ENCODE measurements at places on chromosomes 7 and 10.

DNA sequence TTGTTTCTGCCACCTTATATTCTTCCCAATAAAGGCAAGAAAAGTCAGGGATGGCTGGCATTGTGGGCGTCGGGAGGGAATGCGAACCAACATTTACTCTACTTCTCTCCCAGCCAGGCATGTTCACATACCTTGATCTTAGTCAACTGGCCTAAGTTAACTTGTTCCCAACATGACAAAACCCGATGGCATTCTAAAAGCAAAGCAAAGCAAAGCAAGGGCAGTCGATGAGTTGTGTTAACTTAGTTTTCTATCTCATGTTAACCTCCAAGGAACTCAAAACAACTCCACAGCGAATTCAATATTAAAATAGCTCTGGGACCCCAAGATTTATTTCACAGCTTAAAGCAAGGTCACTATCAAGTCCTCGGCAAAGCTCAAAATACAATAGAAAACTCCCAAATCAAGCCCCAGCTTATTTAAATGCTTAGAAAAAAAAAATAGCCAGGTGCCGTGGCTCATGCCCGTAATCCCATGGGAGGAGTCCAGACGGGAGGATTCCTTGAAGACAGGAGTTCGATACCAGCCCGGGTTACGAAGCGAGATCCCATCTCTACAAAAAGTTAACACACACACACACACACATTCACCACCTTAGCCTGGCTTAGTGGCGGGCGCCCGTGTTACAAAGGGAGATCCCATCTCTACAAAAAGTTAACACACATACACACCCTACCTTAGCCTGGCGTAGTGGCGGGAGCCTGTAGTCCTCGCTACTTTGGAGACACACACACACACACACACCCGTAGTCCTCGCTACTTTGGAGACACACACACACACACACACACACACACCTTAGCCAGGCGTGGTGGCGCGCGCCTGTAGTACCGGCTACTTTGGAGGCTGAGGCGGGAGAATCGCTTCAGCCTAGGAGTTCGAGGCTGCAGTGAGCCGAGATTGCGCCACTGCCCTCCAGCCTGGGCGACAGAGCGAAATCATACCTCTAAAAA is 901 bp upstream of the CCNY start:
- DNase-seq, result no peak

DNA sequence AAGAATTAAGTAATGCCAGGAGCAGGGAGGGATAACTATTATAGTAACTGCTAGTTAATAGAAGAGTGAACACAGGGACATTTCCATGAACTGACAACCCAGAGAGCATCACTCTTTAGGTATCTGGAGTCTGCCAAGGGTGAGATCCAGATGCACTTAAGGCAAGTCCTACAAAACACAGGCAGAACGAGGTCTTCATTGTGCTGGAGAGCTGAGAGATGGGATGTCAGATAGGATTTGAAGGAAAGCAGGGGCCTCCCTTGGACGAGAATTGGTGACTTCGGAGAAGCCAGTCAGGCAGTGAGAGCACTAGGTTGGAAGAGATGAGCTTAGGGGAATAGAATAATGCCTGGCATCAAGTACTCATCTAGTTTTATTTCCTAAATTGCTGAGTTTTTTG is 684.5 kb downstream of the GATA3 start:
- DNase-seq, result no peak

DNA sequence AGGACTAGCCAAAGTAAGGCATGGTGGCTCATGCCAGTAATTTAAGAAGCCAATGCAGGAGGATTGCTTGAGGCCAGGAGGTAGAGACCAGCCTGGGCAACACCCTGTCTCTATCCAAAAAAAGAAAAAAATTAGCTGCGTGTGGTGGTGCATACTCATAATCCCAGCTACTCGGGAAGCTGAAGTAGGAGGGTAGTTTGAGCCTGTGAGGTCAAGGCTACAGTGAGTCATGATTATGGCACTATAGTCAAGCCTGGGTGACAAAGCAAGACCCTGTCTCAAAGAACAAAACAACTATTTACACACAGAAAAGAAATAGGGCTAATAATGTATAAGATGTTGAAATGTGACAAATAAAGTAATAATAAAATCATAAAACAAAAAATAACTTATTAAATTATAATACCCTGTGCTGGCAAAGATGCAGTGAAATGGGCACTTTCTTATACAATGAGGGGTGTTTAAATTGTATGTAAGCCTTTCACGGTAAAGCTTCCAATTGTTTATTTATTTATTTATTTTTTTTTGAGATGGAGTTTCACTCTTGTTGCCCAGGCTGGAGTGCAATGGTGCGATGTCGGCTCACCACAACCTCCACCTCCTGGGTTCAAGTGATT is 175.2 kb downstream of the TPST1 start:
- DNase-seq, result peak; percentile 90

- DNase-seq, result peak; percentile 43
Measured at GRCh38 chr7:149742075-149742701, 31.2 kb downstream of the ZNF467 start.

DNA sequence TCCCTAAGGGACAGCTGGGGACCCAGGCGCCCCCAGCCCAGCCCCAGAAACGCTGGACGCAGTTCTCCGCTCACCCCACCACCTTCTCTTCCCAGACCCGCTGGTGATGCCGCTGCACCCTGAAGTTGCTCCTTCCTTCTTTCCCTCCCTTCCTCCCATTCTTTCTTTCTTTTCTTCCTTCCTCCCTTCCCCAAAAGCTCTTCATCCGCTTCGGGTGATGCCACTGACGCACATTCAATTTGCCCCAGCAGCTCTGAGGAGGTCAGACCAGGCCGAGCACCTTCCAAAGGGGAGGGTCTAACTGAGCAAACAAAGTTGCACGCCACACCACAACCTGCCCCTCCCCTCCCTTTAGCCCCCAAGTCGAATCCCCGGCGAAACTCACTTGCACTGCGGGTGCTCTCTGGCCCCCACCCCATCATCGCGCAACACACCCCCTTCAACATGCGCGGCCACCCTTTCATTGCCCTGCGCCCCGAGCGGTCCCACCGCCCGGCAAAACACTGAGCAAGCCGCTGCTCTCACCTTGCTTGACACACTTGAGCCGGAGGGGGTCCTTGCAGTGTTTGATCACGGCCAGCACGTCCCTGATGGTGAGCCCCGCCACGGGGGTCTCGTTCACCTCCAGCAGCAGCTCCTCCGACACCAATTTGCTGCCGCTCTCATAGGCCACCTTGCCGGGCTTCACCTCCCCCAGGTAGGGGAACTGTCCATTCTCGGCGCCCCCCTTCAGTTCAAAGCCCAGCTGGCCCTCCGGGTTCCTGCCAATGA is 787 bp downstream of the MAGI2 start:
- peak; percentile 33 for DNase-seq

- no peak for DNase-seq
Measured at GRCh38 chr10:120016906-120017305, 124.4 kb downstream of the SEC23IP start.

- no peak for DNase-seq
Measured at GRCh38 chr10:61285749-61286148, 167.4 kb downstream of the TMEM26 start.

DNA sequence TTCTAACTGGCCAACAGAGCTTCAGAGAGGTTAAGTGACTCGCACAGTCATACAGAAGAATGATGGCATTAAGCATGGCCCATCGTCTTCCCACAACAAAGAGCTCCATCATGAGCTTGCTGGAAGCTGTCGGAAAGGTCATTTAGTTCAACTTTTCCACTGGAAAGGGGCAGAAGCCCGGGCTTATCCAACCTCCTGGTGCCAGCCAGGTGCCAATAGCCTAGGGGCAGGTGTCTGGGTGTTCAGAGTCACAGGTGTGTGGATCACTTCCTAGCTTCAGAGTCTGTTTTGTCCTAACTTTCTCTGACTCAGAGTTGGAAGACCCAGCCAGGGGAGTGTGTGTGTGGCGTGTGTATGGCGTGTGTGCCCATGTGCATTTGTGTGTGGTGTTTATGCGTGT is 1.3 kb upstream of the TRPV6 start:
- no peak for DNase-seq

DNA sequence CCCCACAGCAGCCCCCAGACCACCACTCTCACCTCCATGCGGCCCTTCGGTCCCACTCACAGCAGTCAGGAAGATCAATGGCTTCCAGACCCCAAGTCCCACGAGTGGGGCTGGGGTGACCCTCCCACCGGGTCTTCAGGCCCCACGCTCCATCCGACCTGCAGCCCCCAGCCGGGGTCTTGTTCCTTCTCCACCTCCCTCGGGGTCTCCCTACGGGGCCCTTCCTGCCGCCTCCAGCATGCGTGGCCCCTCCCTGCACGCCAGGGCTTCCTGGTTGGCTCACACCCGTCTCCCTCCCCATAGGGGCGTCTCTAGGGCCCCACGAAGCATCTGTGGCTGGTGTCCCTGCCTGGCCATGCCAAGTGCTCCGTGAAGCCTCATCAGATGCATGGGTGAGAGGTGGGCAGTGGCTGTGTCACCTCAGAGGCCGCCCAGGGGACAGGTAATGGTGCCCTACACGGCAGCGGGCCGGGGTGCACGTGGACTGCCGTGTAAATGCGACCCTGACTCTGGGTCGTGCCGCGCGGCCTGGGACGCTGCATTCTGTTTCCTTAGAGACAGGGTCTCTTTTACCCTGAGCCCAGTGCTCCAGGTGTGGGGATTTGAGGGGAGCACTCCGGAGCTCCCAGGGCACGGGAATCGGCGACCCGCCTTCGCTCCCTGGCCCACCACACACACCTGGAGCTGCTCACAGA is 19.9 kb downstream of the ADAP1 start:
- DNase-seq, result no peak

GRCh38 chr7:74083928-74084721 is 521 bp downstream of the LIMK1 start:
- peak; percentile 83 for DNase-seq

GRCh38 chr10:48839809-48840679 is 99.6 kb downstream of the LRRC18 start:
- DNase-seq, result no peak

GRCh38 chr10:33794460-33794859 is 460.0 kb upstream of the NRP1 start:
- no peak for DNase-seq

DNA sequence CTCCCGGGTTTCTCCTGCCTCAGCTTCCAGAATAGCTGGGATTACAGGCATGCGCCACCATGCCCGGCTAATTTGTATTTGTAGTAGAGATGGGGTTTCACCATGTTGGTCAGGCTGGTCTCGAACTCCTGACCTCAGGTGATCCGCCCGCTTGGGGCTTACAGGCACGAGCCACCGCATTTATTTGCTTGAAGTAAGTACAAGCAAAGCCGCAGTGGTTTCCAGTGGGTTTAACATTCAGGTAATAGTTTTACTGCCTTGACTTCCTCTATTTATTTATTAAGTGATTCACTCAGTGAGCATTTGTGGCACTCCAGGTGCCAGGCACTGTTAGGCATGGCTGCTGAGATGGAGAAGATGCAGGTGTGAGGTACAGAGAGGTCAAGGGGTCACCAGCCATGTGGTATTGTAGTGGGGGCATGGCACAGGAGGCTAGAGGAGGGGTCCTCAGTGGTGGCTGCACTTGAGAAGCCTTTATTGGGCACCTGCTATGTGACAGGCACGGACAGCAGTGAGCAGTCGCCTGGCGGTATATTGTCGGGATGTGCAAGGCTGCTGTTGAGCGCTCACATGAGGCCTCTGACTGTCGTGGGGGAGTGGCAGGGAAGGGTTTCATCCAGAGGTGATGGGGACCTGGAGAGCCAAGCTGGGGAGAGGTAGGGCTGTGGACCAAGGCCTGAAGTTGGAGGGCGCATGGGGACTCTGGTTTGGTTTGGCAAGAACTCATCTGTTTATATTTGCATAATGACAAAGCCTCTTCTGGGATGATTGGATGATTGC is 54.9 kb downstream of the DOCK1 start:
- DNase-seq, result no peak

GRCh38 chr10:62459072-62459471 is 84.9 kb downstream of the ZNF365 start:
- peak; percentile 78 for DNase-seq

- no peak for DNase-seq
Measured at GRCh38 chr7:126541406-126541805, 711.3 kb downstream of the GRM8 start.

GRCh38 chr10:105359708-105360107 is 718.6 kb downstream of the SORCS3 start:
- DNase-seq, result no peak

DNA sequence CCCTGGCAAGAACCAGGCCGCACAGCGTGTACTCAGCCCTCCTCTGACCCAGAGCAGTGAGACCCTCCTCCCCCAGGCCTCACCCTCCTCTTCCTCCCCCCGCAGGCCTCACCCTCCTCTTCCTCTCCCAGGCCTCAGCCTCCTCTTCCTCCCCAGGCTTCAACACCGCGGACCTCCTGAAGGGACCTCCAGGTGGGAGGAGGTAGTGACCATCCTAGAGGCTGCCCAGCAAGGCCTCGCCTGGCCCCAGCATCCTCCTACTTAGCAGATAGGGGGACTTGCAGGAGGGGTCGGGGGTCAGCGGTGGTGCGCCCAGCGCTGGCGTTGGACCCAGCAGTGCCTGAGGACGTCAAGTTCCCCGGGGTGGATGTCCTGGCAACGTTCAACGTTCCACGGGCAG is 270.8 kb downstream of the ELFN1 start:
- DNase-seq, result no peak

DNA sequence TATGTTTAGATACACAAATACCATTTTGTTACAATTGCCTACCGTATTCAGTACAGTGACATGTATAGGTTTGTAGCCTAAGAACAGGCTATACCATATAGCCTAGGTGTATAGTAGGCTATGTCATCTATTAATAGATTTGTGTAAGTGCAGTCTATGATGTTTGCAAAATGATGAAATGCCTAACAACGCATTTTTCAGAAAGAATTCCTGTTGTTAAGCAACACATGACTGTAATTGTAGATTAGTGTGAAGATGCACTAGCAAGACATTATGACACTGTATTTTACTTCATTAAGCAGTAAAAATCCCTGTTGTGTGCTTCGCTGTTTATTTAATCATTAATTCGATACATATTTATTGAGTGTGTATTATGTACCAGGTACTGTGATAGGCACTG is 446.0 kb downstream of the SUGCT start:
- DNase-seq, result no peak

DNA sequence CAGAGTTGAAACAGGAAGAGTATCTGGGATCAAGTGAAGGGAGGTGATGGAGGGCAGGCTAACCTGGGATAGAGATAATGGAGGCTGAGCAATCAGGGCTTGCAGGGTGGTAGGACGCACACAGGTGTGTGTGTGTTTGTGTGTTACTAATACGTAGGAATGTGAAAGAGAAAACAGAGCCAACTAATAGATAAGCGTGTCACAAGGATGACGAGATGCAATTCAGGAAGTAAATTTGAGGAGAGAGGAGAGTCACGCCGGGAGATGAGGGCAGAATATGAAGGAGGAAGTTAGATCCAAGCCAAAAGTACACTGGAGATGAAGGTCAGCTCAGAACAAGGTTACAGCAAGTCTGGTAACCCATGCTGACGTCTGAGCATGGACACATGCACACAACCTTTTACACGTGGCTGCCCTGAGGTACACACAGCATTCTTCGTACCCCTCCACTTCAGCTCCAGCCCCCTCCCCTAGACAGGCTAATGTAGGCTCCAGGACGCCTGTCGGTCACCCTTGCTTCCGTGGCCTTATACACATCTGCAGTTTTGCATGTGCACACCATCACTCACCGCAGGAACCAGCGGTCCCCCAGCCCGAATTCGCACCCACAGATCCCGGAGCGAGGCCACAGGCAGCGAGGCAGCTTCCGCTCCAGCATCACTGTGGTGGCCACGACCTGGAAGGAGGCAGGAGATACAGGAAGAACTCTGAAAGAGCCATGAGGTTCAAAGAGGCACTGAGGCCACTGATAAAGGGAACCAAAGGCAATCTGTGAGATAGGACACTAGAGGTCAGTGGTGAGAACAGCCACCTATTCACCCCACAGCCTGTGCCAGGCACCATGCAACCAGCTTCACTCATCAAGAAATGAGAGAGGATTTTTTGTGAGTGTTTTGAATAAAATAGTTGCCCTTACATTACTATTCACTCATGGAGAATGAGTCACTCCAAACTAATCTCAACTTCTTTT is 23.7 kb upstream of the TRPV6 start:
- no peak for DNase-seq

All from HCEC 1CT (cell line).